ENCODE measurements at places on chromosomes 4 and X.

GRCh38 chr4:150782921-150783320, 201.0 kb downstream of the MAB21L2 start:
- DNase-seq = no peak

GRCh38 chr4:17664755-17665154, 50.3 kb downstream of the MED28 start:
- DNase-seq = peak; percentile 94

DNA sequence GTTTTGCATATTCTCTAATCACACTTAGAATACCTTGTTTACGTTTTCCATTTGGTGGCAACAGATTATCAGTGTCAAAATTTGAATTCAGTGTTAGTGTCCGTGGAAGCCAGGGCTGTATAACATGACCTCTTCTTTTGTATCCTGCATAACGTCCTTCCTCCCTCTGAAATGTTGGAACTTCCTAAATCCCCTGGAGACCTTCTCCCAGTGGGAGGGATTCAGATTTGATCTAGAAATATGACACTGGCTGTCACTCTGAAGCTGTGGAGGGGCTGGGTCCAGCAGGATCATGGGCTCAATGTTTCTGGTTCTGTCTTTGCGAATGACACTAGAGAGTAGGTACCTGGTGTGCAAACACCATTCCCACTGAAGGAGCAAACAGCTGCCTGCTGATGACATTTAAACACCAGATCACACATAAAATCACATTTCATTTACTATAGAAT, 850 bp upstream of the CXCL3 start:
- DNase-seq = no peak

DNA sequence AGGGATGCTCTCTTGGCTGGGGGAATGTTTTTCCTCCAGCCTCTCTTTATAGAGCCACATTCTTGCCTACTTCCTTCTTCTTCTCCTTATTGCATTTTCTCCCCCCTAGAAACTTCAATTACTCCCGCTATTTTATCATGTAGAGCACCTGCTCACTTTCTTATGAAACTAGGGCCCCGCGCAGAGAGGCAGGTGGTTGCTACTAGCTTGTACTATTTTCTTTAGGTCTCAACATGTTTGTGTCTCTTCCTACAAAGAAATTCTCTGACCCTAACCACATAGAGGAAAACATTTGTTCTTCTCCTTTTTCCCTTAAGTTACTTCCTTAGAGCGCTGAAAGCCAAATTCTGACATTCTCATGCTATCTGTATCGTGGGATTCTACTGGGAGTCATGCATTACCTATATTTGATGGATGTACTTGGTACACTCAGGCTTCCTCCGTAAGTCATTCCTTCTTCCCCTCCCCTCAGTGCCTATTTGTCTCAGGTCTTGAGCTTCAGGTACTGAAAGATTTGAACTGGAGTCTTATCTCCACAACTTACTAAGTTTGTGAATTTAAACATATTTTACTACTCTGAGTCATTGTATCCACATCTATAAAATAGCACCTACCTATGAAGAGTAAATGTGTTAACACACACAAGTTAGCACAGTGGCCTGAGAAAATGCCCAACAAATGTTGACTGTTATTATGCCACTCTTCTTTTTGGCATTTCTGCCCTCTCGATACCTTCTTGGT, 159.1 kb upstream of the LEF1 start:
- DNase-seq = no peak

GRCh38 chrX:106022238-106022637, 16.3 kb downstream of the SERPINA7 start:
- no peak for DNase-seq

GRCh38 chr4:87005690-87006425, 71.0 kb downstream of the AFF1 start:
- DNase-seq = peak; percentile 41

GRCh38 chr4:114349543-114350175, 248.9 kb upstream of the UGT8 start:
- no peak for DNase-seq

DNA sequence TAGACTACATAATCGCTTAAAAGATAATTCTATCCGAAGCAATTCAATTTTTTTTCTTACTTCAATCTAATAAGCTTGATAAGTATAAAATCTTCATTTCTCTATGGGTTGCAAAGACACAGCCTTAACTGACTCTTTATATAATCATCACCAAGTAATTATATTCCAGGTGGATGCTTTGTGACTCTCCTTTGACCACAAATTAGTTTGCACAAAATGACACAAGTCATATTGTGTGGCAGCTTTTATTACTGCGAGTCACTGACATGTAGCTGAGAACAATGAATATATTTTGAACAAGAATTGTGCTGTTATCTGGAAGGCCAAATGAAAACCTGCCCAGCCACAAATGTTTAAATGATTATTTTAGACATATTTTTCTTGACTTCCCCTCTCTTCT, 1727.8 kb downstream of the ARAP2 start:
- no peak for DNase-seq

DNA sequence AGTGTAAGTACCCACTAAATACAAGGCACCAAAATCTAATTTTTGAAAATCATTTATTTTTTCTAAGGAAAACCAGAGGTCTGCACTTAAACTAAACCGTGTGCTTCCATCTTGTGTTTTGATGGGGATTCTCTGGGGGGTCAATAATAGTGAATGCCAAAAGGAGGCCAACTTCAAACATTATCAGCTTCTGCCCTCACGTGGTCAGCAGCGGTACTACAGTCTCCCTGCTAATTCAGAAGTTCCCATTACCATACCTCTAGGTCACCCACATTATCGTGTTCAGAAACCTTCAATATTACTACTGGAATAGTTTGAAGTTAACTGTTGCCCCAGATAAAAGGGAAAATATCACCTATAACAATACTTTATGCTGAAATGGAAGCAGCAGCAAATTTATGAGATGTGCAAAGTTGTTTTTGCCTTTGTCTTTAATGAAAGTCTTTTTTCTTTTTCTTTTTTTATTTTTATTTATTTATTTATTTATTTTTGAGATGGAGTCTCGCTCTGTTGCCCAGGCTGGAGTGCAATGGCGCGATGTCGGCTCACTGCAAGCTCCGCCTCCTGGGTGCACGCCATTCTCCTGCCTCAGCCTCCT, 17.3 kb downstream of the CTPS2 start:
- no peak for DNase-seq

DNA sequence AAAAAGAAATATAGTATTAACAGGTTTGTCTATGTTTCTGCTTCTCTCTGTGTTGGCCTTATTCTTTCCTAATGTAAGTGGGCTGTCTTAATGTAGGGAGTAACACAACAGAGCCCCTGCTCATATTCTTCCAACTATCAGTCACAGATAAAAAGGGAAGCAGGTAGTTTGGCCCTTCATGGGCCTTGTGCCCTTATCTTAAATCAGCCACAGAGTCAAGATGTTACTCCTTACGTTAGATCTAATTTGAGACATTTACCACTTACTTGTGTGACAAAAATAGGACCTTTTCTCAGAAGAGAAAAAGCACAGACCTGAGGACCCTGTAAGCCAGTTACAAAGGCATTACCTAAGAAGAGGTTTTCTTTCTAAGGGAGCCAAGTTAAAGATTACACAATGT, 589.0 kb downstream of the GRXCR1 start:
- no peak for DNase-seq

DNA sequence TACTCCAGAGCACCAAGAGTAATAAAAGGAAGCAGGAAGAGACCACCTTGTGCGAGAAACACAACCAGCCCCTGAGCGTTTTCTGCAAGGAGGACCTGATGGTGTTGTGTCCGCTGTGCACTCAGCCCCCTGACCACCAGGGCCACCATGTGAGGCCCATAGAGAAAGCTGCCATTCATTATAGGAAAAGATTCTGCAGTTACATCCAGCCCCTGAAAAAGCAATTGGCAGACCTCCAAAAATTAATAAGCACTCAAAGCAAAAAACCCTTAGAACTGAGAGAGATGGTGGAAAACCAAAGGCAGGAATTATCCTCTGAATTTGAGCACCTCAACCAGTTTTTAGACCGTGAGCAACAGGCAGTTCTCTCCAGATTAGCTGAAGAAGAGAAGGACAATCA, 5.7 kb downstream of the TRIM75 start:
- no peak for DNase-seq

- no peak for DNase-seq
These were observed 31.8 kb upstream of the C4orf50 start for GRCh38 chr4:6049985-6050384.

DNA sequence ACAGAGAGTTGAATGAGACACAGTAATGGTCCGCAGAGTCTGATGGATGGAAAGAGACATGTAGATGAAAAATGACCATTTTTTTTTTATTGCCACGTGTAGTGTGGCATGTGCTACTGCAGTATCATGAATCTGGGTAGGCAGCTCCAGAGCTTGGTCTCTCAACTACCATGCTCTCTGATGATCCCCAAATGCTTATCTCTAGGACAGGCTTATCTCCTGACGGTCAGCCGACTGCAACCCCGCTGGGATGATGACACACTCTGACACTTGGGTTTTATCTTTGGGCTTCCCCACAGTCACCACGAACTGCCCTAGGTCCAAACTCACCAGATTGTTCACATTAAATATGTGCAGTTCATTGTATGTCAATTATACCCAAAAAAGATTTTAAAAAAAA, 239.7 kb downstream of the QDPR start:
- no peak for DNase-seq

- DNase-seq = no peak
These were observed 82.6 kb downstream of the USP9X start for GRCh38 chrX:41167888-41168287.

DNA sequence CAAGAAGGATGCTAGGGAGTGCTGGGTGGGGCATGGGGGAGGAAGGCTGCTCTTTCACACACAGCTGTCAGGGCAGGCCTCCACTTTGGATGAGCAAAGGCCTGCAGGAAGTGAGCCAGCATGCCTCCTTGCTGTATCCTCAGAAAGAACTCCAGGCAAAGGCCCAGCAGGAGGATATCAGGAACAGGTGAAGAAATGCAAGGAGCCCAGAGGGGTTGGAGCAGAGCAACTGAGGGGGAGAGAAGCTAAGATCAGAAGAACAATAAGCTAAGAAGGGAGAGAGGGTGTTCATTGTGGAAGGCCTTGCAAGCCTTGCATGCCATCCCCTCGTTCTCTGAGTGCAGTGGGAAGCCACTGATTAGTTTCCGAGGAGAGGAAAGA, 115.1 kb downstream of the CAMK2D start:
- DNase-seq = no peak

- DNase-seq = no peak
These were observed 347.7 kb downstream of the GABRG1 start for GRCh38 chr4:45776146-45776545.

DNA sequence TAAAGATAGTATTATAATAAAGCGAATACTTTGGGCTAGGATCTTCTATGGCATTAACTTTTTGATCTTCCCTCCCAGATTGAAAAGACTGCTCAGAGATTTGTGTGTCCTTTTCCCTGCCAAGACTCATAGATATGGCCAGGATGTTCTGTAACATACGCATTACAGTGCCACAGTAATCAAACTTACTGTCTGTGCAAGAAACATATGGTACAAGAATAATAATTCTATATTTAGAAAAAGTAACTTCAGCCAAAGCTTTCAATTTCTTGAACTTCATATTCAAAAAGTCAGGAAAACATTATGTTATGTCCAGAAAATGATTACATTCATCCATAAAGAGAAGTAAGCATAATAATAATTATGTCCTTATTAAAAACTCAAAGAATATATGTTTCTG, 100.9 kb upstream of the GUCY1A1 start:
- no peak for DNase-seq

DNA sequence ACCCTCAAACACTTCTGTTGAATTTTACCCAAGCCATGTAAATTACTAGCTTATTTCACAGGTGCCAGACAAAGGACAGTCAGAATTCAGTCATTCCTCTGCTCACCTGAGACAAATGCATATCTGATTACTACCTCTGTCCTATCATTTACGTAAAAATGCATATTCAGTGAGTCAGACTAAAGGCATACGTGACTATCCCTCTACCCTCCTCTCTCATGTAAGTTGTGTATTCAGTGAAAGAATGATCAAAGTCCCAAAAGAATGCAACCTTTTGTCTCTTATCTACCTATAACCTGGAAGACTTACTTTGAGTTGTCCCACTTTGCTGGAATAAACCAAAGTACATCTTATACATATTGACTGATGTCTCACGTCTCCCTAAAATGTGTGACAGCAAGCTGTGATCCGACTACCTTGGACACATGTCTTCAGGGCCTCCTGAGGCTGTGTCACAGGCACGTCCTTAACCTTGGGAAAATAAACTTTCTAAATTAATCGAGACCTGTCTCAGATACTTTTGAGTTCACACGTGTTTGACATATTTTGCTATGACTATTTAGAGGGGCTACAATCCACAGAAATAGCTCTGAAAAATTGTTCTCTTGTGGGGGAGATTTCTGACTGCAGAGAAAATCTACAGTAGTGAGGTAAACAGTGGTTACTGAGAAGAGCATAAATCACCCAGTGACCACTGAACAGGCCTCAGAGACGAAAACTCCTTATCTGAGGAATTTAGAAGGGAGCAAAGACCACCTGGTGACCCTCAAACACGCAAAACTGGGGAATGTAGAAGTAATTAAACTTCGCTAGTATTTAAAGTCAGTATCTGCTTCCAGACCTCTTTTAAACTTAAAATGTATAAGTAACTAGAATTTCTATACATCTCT, 1575.8 kb downstream of the STIM2 start:
- no peak for DNase-seq

- no peak for DNase-seq
These were observed 29.2 kb downstream of the SULT1B1 start for GRCh38 chr4:69731241-69731640.

DNA sequence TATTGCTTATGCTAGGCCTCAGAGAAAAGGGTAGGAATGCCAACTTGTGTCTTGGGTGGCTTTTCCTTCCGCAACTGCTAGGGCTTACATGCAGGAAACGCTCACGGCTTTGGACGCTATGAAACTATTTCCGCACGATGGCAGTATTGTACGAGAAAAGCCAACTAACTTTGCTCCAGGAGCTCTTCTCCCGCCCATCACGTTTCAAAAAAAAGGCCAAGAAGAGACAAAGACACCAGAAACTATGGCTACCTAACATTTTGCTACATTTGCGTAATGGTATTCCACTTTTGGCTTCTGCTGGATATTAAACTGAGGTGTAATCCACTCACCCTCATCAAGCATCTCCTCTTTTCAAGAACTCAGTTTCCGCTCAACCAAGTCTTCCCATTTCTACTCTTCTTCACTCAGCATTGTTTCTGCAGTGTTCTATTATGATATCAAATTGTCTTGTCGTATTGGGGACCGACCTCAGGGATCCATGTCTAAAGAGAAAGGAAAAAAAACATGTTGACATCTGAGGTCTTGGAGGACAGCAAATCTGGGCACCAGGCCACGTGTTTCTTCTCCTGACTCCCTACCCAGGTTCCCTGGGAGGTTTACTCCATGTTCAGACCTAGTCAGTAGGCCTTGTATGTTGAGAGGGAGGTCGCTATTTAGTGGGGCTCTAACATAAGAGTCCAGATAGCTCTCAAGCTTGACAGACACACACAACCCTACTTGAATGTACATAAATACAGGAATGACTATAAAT, 239.4 kb upstream of the STK26 start:
- DNase-seq = no peak

GRCh38 chrX:47360423-47361179, 9.8 kb upstream of the ZNF157 start:
- DNase-seq = no peak

- no peak for DNase-seq
These were observed 724 bp downstream of the THOC2 start for GRCh38 chrX:123731987-123732669.

Data from GF-D8 (cell line).